ENCODE measurements at places on chromosomes 16 and 17. TPM values are rescaled to one million over a fixed set of nuclear protein-coding genes. Genes with fewer than 3 reads are reported as not detected.

APOH gene
- total RNA-seq, result not detected

MEIOC gene
- not detected for total RNA-seq

RNU2-1 gene
- not detected for total RNA-seq

NOS2 gene
- not detected for total RNA-seq

ZG16 gene
- total RNA-seq, result not detected

PNMT gene
- total RNA-seq, result 0.29 TPM

SPNS3 gene
- not detected for total RNA-seq

MYO15A gene
- total RNA-seq, result 1.4 TPM

OR4D1 gene
- not detected for total RNA-seq

ZNF423 gene
- 0.18 TPM for total RNA-seq

TRAF7 gene
- total RNA-seq, result 106 TPM

HOXB6 gene
- total RNA-seq, result 11.0 TPM

SLC5A11 gene
- not detected for total RNA-seq

SLC52A1 gene
- total RNA-seq, result 0.29 TPM

KRT15 gene
- 13.8 TPM for total RNA-seq

PERCC1 gene
- not detected for total RNA-seq

CD7 gene
- 0.53 TPM for total RNA-seq

PSKH1 gene
- total RNA-seq, result 8.3 TPM

TMEM132E gene
- not detected for total RNA-seq

RAP1GAP2 gene
- 2.7 TPM for total RNA-seq

SERPINF2 gene
- total RNA-seq, result not detected

DNAI2 gene
- not detected for total RNA-seq

CCL5 gene
- total RNA-seq, result not detected

PRSS8 gene
- total RNA-seq, result not detected

ZFPM1 gene
- 0.89 TPM for total RNA-seq

SLC5A10 gene
- not detected for total RNA-seq

KRT12 gene
- total RNA-seq, result not detected

CBLN1 gene
- total RNA-seq, result not detected

CLEC3A gene
- not detected for total RNA-seq

CD300LG gene
- not detected for total RNA-seq

TBC1D3K gene
- not detected for total RNA-seq

RNF227 gene
- total RNA-seq, result 29.2 TPM

RSKR gene
- total RNA-seq, result 0.58 TPM

KRTAP9-6 gene
- not detected for total RNA-seq

ZSCAN10 gene
- not detected for total RNA-seq

ADGRG3 gene
- total RNA-seq, result not detected

CTRB2 gene
- not detected for total RNA-seq

PLA2G10 gene
- total RNA-seq, result not detected

NSMCE1 gene
- total RNA-seq, result 77.3 TPM

AIPL1 gene
- total RNA-seq, result not detected

HS3ST3A1 gene
- total RNA-seq, result 20.5 TPM

CCL7 gene
- 5.3 TPM for total RNA-seq

AURKB gene
- total RNA-seq, result 48.0 TPM

PIRT gene
- not detected for total RNA-seq

CMTM4 gene
- total RNA-seq, result 8.4 TPM

CDT1 gene
- total RNA-seq, result 29.4 TPM

CCL3 gene
- not detected for total RNA-seq

ACSM5 gene
- total RNA-seq, result not detected

SP6 gene
- not detected for total RNA-seq

ABCA8 gene
- total RNA-seq, result 23.6 TPM

ZNF594 gene
- 1.6 TPM for total RNA-seq

EMP2 gene
- 18.2 TPM for total RNA-seq

BEAN1 gene
- 0.53 TPM for total RNA-seq

MEOX1 gene
- not detected for total RNA-seq

DUXB gene
- total RNA-seq, result not detected

C1QL1 gene
- total RNA-seq, result 9.0 TPM

PYDC1 gene
- total RNA-seq, result not detected
